NCI-H2081 treated with DMSO at 0.1 percent for 48 hours (cell line): ENCODE measurements at places on chromosomes 2 and 18.

DNA sequence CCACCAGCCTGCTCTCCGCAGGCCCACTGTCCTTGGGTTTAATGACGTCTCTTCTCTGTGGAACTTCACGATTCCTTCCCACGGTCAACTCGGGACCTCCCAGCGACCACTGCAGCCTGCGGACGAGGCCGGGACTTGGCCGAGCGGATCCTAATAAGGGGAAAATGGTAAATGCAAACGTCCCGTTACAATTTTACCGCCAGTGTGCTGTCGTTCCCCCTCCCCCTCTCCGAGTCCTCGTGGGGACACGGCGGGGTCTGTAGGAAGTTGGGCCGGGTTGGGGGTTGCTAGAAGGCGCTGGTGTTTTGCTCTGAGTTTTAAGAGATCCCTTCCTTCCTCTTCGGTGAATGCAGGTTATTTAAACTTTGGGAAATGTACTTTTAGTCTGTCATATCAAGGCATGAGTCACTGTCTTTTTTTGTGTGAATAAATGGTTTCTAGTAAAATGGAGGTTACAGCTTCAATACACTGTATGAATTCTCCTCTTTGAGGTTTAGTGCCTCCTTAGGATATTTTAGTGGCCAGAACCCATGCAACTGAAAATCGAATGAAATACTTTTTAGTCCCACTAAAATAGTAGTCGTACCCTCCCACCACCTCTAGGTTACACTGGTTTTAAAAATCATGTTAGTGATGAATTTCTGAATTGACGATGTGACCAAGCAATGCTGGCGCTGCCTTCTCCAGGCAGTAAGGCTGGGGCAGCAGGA, 2.3 kb downstream of the HOXD11 start:
- DNase-seq, result no peak

DNA sequence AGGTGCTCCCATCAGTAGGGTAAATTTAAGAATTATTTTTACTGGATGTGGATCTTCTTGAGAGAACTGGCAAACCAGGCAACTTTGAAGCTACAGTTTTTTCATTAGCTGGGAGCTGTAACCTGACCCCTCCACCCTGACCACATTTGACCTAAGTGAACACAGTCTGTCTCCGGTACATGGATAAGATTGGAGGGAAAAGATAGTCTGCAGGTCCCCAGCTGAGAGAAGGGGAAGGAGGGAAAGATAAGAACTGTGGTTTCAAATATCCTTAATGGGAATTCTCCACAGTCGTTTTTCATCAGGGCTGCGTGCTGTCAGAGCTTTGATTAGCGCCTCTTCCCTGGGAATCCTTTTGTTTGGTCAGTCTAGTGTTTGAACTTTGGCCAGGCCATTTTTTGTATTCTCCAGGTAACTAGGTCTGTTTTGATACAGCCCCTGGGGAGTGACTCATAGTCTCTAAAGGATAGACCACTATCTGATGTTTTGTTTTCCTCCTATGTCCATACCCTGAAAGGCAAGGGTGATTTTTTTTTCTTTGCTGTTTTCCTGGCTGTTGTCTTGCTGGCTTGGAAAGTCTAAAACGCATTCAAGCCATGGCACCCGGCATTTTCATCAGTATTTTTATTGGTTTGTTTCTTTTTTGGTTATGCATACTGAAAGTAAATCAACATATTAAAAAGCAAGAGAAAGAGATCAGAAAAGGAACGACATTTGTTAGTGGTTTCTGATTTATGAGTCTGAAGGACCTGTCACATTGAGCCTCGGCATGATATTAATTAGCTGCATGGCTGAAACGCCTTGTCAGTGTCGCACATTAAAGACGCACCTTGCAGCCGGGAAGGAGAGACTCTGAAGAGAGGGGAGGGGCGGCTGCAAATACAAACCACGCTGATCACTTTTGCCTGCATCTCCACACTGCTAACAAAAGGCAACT, 183.4 kb upstream of the FN1 start:
- no peak for DNase-seq

- DNase-seq, result no peak
Measured at GRCh38 chr2:76469066-76469465, 758.4 kb upstream of the GCFC2 start.

GRCh38 chr2:238290091-238290509, 1.7 kb upstream of the PER2 start:
- no peak for DNase-seq

GRCh38 chr2:151336863-151337371, 20.5 kb upstream of the TNFAIP6 start:
- DNase-seq, result no peak

GRCh38 chr2:196473617-196474016, 165.9 kb upstream of the CCDC150 start:
- no peak for DNase-seq

DNA sequence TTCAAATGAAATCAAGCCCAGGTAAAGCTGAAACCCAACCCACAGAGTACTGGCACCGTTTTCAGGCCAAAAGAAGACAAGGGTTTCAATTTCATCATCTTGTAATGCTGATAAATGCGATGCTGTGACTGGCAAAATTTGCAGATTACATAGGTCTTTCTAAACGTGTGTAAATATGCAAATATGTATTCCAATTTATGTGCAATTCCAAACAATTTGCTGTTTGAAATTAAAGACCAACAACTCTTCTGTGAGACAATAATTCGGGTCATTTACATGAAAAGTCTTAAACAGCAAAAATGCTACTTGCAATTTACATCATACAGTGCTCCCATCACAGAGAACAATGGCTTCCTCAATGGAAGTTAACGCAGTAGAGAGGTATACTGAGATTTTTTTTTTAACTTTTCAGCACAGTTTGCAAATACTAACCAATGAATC, 2.8 kb upstream of the ZNF532 start:
- DNase-seq, result no peak

GRCh38 chr2:71891155-71891554, 256.5 kb downstream of the CYP26B1 start:
- DNase-seq, result no peak

DNA sequence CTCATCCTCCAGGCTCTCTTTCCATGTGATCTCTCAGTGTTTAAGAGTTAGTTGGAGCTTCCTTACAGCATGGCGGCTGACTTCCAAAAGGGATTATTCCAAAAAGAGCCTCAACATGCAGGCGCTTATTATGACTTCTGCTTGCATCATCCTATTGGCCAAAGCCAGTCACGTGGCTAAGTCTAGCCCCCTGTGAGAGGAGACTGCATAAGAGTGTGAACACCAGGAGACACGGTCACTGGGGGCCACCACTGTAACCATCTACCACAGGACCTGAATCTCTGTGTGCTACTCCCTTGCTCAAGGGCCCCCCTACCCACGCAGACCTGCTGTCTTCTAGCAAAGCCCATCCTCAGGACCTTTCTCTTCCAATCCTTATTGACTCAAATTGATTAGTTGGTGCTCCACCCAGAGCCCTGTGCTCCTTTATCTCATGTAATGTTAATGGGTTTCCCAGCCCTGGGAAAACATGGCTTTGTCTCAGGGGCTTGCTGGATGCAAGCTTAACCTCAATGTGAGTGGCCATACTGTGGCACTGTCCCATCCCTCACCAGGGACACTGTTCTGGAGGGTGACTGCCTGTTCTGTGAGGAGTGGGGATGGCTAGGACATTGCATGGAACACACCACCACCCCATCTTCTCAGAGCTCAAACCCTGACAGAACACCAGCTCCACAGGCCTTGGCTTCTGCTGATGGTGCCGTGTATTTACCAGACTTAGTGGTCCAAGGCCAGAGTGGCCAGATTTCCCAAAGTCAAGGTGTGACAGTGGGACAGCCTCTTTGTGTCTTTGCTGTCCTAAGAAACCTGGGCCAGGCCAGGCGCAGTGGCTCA, 4.2 kb downstream of the IL1RN start:
- DNase-seq, result no peak

DNA sequence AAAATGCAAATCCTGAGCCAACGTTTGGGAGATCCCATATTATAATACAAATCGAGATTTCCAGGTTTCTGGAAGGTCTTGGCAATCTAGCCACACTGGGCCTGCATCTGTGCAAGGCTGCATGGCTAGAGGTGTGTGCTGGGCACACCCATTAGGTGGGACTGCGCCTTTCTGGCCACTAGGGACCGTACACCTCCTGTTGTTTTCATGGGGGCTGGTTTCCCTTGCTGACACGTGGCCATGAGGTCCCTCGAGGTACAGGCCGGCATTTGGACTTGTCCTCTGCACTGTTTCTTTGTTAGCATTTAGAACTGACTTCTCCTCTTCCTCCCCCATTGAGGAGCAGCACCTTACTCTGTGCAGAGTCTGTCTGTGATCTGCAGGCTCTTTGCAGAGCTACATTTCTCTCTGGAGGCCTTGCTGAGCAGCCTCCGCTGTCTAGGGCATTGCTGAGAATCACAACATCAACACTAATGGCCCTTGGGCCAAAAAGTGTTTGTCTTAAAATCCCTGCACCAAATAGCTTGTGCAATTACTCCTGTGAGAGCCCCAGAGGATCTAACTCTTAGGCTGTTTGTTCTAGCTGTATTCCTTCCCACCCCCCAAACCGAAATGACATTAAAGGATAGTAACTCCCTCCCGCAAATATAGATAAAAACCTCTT, 131.2 kb downstream of the NEDD4L start:
- peak; percentile 33 for DNase-seq

DNA sequence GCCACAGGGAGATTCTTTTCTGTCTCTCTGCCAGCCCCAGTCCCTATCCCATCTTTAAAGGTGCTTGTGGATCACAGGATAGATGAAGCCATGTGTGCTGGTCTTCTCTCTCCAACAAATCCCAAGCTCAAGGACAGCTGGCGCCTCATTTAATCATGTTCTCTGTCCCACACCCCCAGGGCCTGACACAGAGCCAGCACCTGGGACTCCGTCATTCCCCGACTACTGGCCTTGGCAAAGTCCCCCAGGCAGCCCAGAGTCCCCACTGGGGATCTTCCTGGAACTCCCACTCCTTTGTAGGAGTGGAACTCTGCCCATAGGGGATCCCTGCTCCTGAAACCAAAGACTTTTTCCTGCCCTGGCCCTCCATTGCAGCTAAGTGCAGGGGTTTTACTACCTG, 60.8 kb downstream of the MTHFD2 start:
- no peak for DNase-seq

DNA sequence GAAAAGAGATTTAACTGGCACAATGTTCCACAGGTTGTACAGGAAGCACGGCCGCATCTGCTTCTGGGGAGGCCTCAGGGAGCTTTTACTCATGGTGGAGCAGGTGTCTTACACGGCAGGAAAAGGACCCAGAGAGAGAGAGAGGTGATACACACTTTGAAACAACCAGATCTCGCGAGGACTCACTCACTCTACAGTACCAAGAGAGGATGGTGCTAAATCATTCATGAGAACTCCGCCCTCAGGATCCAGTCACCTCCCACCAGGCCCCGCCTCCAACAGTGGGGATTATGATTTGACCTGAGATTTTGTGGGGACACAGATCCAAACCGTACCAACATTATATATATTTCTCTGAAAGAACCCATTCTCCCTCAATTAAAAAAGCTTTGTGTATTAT, 79.7 kb upstream of the DOCK10 start:
- DNase-seq, result no peak

- no peak for DNase-seq
Measured at GRCh38 chr18:77081390-77081778, 51.2 kb downstream of the MBP start.

DNA sequence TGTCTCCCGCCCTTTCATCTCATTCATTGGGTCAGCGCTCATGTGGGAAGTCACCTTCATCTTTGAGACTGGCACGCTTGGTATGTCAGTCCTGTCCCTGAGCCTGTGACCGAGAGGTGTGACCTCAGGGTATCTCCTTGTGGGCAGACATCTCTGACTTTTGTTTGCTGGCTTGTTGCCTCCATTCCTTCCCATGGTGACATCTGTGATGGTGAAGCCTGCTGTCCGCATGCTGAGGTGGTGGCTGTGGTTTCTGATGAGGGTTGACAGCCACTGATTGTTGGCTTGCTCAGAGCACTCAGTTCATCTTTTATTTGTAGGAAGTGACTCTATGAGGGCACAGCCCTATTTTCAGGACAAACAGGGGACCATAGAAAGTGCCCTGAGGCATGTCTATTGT, 139.2 kb downstream of the SLC4A3 start:
- DNase-seq, result no peak

DNA sequence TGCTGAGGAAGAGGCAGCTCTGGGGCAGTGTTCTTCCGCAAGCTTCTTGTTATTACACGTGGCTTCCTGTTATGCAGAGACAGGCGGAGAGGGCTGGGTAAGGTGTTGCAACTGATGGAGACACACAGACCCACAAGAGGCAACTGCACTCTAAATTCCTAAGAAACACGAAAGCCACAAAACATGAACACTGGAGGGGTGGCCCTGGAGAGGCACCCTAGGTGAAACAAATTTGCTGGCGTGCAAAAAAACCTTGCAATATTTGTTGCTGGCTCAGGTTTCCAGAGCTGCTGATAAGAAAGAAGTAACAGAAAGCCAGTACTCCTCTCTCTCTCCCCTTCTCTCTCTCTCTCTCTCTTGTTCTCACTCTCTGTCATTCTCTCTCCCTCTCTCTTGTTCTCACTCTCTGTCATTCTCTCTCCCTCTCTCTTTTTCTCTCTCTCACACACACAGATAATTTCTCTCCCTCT, 31.8 kb downstream of the ARHGAP25 start:
- DNase-seq, result no peak

- DNase-seq, result no peak
Measured at GRCh38 chr2:104249629-104250028, 604.3 kb upstream of the POU3F3 start.

DNA sequence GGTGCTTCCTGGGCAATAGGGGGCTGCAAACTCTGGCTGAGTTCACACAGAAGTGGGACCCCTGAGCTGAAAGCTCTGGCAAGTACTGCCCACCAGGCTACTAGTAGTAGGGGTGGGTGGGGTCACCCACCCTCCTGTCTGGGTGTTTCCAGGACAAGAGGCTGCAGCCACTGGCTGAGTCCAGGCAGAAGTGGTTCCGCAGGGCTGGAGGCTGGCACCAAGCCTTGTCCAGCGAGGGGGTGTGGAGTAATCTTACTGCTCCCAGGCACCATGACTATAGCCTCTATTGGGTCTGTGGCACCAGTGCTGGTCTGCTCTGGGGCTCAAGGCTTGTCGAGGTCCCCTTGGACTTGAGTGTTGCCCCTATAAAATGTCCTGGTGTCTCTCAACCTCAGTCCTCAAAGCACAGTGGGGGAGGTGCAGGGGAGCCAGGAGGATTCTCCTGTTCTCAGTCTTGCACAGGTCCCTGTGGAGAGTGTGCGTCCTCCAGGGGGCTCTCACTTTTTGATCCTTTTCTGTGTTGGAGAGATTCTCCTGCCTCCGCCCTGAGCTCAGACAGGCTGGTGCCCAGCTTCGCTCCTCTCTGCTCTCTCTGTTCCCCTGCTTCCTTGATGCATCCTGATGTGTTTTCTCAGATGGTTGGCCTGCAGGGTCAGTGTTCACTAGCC, 48.1 kb downstream of the NUP35 start:
- DNase-seq, result no peak
